NCI-H2171 treated with DMSO at 0.1 percent for 48 hours (cell line): ENCODE measurements at places on chromosomes 7 and 10.

GRCh38 chr10:125015356-125015944 lies 73.5 kb downstream of the ZRANB1 start:
- DNase-seq: no peak

GRCh38 chr7:34143402-34143801 lies 238.1 kb downstream of the BMPER start:
- DNase-seq: no peak

DNA sequence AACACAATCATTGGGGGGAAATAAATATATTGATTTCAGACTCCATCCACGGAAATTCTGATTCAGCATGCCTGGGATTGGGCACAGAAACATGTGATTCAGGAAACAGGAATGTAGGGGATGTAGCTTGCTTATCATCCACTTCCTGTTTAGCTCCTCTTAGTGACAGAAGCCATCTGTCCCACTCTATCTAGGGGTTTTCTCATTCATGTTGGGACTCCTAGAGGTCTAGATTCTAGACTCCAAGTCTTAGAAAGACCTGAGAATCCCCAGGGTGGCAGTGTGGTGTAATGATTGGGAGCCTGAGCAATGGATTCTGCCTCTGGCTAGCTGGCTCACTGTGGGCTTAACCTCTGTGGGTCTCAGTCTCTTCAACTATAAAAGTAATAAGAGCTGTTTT lies 67.9 kb downstream of the CDK1 start:
- DNase-seq: no peak

DNA sequence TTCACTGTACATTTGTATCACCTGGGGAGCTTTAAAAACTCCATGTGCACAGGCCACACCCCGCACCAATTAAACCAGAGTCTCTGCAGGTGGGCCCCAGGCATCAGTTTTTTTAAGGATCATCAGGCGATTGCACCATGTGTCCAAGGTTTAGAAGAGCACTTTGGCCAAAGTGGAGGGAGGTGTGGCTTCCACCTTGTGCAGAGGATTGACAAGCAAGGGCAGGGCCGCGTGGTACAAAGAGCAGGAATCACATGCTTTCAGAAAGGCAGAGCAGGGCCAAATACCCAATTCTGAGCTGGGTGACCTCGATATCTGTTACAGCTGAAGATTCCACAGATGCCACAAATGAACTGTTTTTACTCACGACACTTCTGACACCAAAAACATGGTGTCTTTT lies 52.4 kb downstream of the NOC3L start:
- DNase-seq: no peak

DNA sequence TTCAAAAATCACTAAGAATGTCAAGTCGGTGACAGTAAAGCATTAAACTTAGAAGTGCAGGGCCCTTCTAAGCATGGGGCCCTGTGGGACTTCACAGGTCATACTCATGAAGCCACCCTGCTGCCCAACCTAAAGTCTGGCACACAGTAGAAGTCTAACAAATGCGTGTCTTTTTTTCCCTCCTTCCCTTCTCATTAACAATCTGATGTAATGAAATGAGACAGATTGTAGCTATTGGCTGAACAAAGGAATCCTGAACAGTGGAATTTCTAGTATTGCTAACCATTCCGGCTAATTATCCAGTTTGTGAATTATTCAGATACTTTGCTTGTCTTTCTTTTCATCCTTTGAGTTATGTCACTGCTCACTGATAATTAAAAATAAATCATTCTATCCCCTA lies 369.9 kb downstream of the WDR11 start:
- DNase-seq: no peak

DNA sequence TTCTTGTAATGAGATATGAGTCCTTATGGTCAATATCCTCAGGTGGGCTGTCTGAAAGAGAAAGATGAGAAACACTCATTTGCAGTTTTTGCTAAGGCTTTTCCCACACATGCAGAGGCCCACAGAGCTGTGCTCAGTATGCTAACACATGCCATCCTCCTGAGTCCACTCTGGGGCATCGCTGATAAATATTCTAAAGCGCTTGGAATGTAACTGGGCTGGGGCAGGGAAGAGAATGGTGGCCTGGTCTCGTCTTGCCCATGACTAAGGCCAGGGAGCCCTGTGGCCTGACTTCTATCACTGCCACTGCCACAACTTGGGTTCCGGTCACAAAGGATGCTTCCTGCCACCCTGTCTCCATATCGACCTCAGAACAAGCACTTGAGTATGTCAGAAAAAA lies 199.7 kb upstream of the FRMD4A start:
- no peak for DNase-seq

DNA sequence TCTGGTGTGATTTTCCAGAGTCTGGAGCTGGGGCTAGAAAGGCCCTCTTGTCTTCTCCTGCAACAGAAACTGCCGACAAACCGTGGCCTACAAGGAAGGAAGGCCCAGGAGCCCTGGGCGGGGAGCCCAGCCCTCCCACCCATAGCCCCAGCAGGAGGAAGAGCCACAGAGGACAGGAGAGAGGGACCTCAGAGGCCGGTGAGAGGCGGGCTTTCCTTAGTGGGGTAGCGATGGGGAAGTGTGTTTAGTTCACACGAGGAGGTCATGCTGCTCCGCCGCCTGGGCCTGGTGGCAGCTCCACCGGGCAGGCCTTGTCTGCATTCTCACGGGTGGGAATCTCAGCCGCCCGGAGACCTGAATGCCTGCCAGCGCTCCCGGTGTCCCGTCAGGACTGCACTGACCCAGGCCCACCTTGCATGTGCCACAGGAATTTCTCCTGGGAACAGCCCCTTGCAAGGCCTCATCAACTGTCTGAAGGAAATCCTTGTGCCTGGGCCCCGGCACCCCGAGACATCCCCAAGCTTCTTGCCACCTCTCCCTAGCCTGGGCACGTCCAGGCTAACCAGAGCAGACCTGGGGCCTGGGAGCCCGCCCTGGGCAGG lies 50.9 kb downstream of the ZNF467 start:
- DNase-seq: no peak

DNA sequence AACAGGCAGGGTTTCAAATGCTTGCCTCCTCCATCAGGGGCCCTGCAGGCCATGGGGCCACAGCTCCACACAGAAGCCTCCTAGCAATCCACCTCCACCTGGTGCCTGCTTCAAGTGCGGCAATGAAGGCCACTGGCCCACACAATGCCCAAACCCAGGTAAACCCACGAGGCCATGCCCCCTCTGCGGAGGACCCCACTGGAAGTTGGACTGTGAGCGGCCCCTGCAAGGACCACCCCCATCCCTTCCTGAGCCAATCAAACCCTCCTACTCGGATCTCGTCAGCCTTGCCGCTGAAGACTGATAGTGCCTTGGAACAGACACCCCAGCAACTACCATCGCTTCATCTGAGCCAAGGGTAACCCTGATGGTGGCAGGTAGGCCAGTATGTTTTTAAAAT lies 63.1 kb downstream of the LRRC17 start:
- DNase-seq: no peak

DNA sequence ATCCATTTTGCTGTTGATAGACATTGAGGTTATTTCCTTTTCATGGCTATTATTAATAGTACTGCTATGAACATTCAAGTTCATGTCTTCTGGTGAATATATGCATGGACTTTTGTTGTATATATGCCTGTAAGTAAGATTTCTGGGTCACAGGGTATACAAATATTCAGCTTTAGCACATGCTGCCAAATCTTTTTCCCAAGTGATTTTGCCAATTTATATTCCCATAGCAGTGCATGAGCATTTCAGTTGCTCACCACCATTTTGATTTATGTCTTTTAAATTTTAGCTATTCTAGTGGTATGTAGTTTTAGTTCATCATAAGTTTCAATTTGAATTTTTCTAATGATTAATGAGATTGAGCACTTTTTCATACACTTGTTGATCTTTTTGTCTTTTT lies 59.9 kb downstream of the CALD1 start:
- no peak for DNase-seq
